ENCODE measurements at places on chromosomes 4 and X. TPM values are rescaled to one million over a fixed set of nuclear protein-coding genes. Genes with fewer than 3 reads are reported as not detected.

The TECRL gene
- total RNA-seq, result not detected

The ANOS1 gene
- total RNA-seq, result not detected

The SMIM31 gene
- total RNA-seq, result not detected

The MMAA gene
- 12.4 TPM for total RNA-seq

The CYBB gene
- total RNA-seq, result 5.3 TPM

The ASB12 gene
- total RNA-seq, result not detected

The PDZD4 gene
- 1.1 TPM for total RNA-seq

The ARMCX1 gene
- 0.45 TPM for total RNA-seq

The BTK gene
- total RNA-seq, result 1.1 TPM

The LIMCH1 gene
- total RNA-seq, result not detected

The HTN3 gene
- total RNA-seq, result not detected

The ARMCX2 gene
- total RNA-seq, result 10.9 TPM

The DKK2 gene
- total RNA-seq, result not detected

The CDX4 gene
- not detected for total RNA-seq

The EFHC2 gene
- 0.64 TPM for total RNA-seq

The FAM133A gene
- total RNA-seq, result not detected

The AKAP4 gene
- not detected for total RNA-seq

The MMRN1 gene
- total RNA-seq, result 0.43 TPM

The SLC7A11 gene
- total RNA-seq, result 1.3 TPM

The MYOZ2 gene
- total RNA-seq, result not detected

The WAS gene
- 142 TPM for total RNA-seq

The GABRA4 gene
- not detected for total RNA-seq

The SHISA3 gene
- 0.64 TPM for total RNA-seq

The CTAG1B gene
- not detected for total RNA-seq

The ARR3 gene
- not detected for total RNA-seq

The SPARCL1 gene
- total RNA-seq, result not detected

The MAP3K15 gene
- total RNA-seq, result 0.30 TPM

The C4orf50 gene
- total RNA-seq, result 0.19 TPM

The GAGE1 gene
- not detected for total RNA-seq

The CCDC110 gene
- 0.11 TPM for total RNA-seq

The SYTL5 gene
- total RNA-seq, result not detected

The CT45A6 gene
- not detected for total RNA-seq

The PABPC4L gene
- not detected for total RNA-seq

The KLB gene
- total RNA-seq, result not detected

The ADH1C gene
- total RNA-seq, result not detected

The CTAG2 gene
- 17.1 TPM for total RNA-seq

The VCX gene
- not detected for total RNA-seq

The KLF8 gene
- total RNA-seq, result 2.9 TPM

The SHROOM3 gene
- total RNA-seq, result not detected

The NCAPG gene
- total RNA-seq, result 59.1 TPM

The GLRA3 gene
- total RNA-seq, result not detected

The SPANXN3 gene
- total RNA-seq, result not detected

The MSMO1 gene
- total RNA-seq, result 47.4 TPM

The SPANXN4 gene
- not detected for total RNA-seq

All from activated naive CD8-positive, alpha-beta T cell treated with anti-CD3 and anti-CD28 coated beads, Interleukin-2, amount 10 ng/mL, durations not matched to agents 7 days and 5 days (primary cell).